T-cell (primary cell): ENCODE measurements at places on chromosomes 7 and 10.

GRCh38 chr7:143485094-143485493 is 7.4 kb downstream of the TAS2R41 start:
- no peak for DNase-seq

DNA sequence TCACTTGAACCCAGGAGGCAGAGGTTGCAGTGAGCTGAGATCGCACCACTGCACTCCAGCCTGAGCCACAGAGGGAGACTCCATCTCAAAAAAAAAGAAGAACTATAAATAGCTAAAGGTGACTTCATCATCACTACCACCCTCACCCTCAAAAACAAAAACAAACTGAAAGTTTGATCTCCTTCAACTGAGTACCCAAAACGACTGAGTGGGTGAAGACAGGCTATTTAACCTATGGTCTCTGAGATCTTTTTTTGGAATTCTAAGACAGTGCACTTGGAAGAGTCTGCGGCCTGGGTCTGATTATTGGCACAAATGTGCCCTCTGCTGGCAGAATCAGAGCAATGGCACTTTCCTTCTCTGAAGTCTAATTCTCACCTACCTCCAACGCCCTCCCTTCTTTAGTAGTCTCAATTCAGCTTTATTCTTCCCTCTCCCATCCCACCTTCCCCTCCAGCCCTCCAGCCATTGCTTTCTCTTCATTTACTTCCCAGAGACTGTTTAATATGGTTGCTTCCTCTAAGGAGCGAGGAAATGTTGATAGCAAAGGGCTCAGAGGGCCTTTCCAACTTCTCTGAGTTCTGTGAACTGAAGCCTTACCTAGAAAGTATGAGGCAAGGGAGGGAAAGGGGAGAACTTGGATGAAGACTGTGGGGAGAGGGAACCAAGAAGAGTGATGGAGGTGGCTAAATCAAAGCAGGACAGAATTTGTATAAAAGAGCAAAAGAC is 2.9 kb upstream of the MYOZ1 start:
- DNase-seq = peak; percentile 79

- DNase-seq = no peak
Measured at GRCh38 chr10:74056050-74056818, 58.3 kb downstream of the VCL start.

GRCh38 chr7:4450483-4450882 is 231.6 kb upstream of the FOXK1 start:
- DNase-seq = no peak

DNA sequence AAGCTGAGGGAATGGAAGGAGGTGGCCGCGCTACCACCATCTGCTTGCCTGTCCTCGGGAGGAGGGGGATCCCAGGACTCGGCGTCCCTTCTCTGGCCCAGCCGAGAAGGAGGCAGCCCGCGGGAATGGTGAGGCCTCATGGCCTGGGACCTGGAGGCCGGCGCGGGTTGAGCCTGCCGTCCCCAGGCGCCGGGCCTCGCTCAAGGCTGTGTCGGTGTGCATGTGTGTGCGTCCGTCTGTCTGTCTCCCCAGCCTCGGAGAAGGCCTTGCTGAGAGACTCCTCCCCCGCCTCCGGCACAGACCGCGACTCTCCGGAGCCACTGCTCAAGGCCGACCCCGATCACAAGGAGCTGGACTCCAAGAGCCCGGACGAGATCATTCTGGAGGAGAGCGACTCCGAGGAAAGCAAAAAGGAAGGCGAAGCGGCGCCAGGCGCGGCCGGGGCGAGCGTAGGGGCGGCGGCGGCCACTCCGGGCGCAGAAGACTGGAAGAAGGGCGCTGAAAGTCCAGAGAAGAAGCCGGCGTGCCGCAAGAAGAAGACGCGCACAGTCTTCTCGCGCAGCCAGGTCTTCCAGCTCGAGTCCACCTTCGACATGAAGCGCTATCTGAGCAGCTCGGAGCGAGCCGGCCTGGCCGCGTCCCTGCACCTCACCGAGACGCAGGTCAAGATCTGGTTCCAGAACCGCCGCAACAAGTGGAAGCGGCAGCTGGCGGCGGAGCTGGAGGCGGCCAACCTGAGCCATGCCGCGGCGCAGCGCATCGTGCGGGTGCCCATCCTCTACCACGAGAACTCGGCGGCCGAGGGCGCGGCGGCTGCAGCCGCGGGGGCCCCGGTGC is 1.3 kb downstream of the HMX3 start:
- DNase-seq = no peak

GRCh38 chr7:76343294-76343930 is 15.4 kb downstream of the YWHAG start:
- no peak for DNase-seq

- no peak for DNase-seq
Measured at GRCh38 chr7:92988051-92988450, 129.7 kb downstream of the SAMD9 start.

GRCh38 chr7:7719236-7719635 is 829 bp upstream of the RPA3 start:
- DNase-seq = no peak

- no peak for DNase-seq
Measured at GRCh38 chr10:49166484-49167400, 21.4 kb downstream of the TMEM273 start.
